ENCODE measurements at places on chromosomes 2 and 18.

GRCh38 chr2:222398446-222398885 is 25.9 kb upstream of the SGPP2 start:
- no peak for DNase-seq

DNA sequence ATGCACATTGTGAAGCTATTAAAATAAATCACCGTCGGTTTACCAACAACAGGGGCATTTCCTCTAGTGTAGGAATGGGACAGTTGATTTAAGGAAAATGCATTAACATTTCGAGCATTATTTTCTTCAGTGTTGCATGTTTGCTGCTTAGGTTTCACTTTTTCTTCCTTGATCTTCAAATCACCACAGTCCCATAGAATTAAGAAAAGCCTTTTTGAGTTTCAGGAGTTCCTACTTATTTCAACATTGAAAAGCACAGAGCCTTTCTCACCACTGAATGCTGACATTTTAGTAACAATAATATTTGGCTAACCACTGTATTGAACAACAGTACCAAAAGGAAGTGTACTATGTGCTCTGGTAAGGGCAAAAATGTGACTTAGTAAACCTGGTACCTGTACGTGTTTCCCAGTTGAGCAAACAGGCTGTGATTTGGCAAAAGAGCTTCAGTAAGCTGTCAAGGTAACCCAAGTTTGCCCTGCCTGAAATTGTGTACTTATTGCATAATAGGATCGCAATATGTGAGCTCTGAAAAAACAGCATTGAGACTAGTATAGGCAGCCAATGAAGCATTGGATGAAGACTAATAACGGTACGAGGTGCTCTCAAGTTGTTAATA is 2.2 kb downstream of the LRRTM4 start:
- no peak for DNase-seq

DNA sequence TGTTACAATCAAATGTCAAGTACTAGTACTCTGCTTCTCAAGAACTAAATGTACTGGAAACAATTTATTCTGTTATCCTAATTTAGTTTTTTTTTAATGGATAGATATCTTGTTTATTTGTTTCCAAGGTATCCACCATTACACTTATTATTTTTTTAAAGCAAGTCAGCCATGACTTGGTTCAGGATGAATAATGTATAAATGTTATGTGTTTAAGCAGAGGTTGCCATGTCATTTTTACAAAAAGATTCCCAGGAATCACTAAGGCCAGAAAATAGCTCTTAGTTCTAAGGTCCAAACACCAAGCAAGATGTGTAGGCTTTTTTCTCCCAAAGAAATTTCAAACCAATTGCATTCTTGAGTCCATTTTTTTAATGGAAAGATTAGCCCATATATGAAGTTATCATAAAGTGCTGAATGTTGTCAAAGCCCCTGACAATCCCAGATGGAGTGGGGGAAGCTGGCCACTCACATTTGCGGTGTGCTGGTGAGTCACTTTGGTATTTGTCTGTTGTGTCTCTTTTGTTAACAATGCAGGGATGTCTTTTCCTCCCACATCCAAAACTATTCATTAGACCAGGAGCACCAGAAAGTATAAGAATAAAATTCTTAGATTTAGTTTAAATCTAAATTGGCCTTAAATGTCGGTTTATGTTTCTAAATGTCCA is 158.9 kb downstream of the COL6A3 start:
- DNase-seq, result no peak

- DNase-seq, result no peak
Observed at GRCh38 chr2:203328760-203329540, 756 bp downstream of the ABI2 start.

- DNase-seq, result no peak
Observed at GRCh38 chr2:196586511-196586991, 53.0 kb upstream of the CCDC150 start.

GRCh38 chr2:157741819-157742484 is 113.3 kb upstream of the ACVR1C start:
- no peak for DNase-seq

- no peak for DNase-seq
Observed at GRCh38 chr2:221397187-221397586, 174.9 kb downstream of the EPHA4 start.

- no peak for DNase-seq
Observed at GRCh38 chr2:164826293-164827243, 15.1 kb downstream of the COBLL1 start.

- no peak for DNase-seq
Observed at GRCh38 chr18:9803698-9804516, 81.9 kb upstream of the TXNDC2 start.
